ENCODE measurements at places on chromosomes 1 and 21.

- DNase-seq: peak; percentile 33
Measured at GRCh38 chr1:158112994-158113758, 67.5 kb upstream of the CD1D start.

- DNase-seq: no peak
Measured at GRCh38 chr1:1440262-1441001, 4.9 kb downstream of the VWA1 start.

DNA sequence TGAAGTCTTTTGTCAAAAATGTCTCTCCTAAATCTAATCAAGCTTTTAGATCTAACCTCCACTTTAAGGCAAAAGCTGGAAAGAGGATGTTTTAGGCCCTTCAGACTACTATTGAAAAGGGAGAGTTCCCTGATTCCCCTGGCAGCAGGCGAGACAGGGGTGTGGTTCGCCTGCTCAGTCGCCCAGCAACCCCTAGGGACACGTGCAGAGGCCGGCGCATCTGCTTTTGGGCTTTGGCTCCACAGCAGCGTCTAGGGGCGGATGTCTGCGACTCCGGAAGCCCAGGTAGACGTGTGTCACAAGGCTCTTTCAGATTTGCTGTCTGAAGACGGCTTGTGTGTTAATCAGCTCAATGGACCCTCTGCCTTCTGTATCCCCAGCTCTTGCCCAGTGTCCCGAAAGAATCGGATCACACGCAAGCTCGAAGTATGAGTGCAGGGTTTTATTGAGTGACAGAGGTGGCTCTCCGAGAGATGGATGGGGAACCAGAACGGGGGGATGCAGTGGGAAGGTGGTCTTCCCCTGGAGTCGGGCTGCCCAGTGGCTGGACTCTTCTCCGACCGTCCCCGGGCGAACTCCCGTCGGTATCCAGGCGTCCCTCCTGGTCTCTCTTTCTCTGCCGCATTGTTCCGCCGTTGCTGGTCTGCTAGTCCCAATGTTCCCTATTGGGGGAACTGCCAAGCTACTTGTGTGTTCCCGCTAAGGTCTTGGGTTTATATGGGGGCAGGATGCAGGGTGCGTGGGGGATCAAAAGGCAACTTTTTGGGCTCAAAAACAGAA lies 45.5 kb downstream of the OLFML2B start:
- DNase-seq: no peak

GRCh38 chr1:97507863-97508262 lies 413.0 kb downstream of the DPYD start:
- DNase-seq: no peak

DNA sequence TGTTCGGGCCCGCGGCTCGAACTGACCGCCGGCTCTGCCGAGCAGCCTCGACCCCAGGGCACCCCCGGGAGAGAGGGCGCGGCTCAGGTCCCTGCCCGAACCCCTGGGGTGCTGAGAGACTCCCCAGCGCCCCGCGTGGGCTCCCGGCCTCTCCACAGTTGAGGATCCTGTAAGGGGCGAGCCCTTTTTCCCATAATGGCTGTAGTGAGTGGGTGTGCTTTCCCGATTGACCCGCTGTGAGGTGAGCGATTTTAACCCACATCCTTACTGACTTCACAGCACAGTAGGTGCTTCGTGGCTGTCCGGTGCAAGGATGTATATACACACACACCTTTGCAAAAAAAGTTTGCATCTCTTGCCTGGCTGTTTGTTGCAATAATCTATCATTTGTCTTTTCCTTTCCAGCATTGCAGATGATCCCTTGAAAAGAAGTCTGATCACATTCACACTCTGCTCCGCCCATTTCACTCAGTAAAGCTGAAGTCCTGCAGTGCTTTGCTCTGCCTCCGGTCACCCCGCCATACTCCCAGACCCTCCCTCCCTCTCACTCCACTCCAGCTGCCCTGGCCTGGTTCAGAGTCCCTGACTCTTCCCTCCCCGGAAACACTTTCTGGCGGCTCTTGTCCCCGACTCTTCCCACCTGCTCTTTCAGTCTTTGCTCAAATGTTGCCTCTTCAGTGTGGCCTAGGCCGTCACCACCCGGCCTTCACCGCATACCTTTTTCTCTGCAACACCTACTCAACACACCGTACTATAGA lies 955 bp upstream of the UBE2G2 start:
- DNase-seq: peak; percentile 27

DNA sequence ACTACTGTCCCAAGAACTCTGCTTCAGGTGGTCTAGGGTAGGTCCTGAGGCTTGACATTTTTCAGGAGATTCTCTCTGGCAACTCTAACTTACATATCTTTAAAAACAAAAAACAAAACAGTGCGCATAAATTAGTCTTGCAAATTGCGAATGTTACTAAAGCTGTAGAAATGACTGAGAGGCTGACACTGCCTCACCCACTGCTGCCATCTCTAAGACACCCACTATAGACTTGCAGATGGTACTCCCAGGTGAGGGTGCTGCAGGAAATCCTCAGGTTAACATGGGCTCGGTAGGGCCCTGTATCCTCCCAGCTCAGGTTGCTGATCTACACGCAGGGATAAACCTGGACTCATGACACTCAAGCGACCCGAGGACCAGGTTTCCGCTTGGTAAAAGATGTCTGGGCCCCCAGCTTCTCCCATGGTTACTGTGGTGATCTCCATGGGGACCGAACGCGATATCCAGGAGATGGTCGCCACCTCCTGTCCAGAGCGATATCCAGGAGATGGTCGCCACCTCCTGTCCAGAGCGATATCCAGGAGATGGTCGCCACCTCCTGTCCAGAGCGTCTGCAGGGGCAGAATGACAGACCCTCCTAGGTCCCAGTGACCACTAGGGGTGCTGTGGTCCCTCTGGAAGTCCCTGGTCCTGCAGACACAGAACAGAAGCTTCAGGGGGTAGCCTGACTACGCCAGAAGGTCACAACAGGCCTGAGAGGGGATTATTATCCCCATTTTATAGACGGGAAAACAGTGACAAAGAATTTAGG lies 16.2 kb upstream of the LY9 start:
- DNase-seq: no peak

GRCh38 chr21:37564924-37565529 lies 198.5 kb downstream of the DYRK1A start:
- no peak for DNase-seq

GRCh38 chr1:160134791-160135572 lies 16.4 kb upstream of the ATP1A4 start:
- DNase-seq: no peak

GRCh38 chr21:30248844-30249243 lies 32.9 kb upstream of the CLDN8 start:
- no peak for DNase-seq

GRCh38 chr1:19812875-19813642 lies 2.0 kb downstream of the RNF186 start:
- DNase-seq: no peak

DNA sequence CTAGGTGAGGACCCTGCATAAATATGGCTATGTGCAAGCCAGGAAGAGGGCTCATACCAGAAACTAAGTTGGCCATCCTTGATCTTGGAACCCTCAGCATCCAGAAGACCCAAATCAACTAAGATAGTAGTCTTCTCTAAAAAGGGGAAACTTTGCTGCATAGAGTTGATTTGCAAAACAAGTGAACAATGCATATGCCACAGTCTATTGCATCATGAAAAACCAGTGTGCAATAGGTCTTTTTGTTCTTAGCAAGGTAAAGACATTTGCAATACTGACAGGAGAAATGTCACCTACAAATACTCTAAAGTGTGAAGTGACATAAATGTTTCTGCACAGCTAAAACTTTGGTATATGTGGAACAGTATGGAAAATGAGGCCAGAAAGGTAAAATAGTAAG lies 2.0 kb upstream of the IFI16 start:
- DNase-seq: no peak

GRCh38 chr1:234956821-234957329 lies 171.8 kb downstream of the TOMM20 start:
- no peak for DNase-seq

DNA sequence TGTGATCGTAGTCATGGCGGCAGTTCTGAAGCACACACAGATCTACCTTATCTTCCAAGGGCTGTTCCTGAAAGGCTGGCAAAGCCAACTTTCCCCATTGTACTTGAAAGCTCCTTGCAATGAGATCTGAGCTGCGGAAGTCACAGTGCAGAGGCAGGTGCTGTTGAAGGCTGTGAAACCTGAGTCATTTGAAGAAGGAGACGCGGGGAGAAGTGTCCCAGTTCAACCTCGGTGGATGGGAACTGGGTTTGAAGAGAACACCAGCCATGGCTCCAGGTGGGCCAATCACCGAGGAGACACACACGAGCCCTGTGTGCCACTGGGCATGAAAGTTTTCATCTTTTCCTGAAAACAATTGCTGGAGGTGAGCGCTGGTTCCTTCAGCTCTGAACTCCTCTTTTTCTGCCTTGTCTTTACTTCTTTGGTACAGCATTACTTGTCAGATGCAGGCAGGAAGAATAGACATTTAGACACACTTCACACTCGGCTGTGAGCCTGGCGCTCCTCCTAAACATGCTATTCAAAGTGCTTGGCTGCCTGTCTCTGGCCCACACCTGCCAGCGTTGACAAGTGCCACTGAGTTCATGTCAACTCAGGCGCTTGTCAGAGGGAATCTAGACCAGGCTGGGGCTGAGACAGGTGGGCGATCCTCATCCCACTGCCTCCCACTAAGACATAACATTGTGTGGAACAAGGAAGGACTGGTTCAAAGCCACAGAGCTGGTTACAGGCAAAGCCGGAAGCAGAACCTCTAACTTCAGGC lies 25.7 kb upstream of the PDE9A start:
- DNase-seq: no peak

DNA sequence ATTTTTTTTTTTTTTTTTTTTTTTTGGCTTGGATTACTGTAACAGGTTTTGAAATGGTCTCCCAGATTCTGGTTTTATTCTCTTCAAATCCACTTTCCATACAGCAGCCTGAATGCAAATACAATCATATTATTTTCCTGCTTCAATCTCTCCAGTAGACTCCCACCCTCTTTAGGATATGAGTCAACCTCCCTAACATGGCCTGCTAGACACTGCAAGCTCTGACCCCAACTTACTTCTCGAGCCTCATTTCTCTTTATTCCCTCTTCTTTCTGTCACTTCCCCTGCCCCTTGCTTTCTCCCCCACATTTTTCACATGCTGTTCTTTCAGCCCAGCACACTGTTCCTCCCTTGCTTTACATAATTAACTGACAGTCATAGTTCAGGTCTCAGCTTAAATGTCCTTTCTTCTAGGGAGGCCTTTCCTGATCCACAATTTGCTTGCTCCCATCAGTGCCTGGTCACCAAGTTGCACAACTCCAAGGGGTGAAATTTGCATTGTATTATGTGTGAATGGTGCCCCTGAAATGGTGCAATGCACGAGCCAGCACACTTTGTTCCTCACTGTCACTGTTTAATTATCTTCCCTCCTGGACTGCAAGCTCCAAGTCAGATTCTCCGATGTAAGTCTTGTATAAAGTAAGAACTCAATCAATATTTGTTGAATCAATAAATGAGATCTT lies 22.1 kb upstream of the IL19 start:
- no peak for DNase-seq

- DNase-seq: no peak
Measured at GRCh38 chr1:218967836-218968235, 205.8 kb upstream of the LYPLAL1 start.

DNA sequence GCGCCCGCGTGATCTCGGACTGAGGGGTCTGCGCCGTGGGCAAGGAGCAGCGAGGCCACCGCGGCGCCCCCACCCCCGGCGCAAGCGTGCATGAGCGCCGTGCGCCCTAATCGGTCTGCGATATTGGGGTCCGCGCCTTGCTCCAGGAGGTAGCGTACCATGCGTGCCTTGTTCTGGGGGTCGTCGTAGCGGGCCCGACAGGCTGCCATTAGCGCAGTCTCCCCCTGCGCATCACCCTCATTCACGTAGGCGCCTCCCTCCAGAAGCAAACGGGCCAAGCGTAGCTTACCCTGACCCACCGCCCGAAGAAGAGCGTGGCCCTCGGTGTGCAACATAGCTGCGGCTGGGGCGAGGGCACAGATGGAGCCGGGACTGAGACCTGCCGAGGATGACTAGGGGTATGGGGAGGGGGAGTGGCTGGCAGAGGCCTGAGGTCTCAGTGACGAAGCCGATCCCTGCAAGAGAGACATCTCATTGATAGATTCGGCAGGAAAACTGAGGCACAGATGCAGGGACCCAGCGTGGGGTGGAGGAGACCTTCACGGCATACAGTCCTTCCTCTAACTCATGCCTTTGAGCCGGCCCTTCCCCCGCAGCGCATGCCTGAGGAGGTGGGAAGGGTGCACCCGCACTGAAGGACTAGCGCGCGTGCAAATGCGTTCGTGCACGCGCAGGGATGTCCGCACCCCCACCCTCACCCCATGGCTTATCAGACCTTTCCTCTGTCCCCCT lies 2.8 kb downstream of the ANKRD34A start:
- DNase-seq: no peak

DNA sequence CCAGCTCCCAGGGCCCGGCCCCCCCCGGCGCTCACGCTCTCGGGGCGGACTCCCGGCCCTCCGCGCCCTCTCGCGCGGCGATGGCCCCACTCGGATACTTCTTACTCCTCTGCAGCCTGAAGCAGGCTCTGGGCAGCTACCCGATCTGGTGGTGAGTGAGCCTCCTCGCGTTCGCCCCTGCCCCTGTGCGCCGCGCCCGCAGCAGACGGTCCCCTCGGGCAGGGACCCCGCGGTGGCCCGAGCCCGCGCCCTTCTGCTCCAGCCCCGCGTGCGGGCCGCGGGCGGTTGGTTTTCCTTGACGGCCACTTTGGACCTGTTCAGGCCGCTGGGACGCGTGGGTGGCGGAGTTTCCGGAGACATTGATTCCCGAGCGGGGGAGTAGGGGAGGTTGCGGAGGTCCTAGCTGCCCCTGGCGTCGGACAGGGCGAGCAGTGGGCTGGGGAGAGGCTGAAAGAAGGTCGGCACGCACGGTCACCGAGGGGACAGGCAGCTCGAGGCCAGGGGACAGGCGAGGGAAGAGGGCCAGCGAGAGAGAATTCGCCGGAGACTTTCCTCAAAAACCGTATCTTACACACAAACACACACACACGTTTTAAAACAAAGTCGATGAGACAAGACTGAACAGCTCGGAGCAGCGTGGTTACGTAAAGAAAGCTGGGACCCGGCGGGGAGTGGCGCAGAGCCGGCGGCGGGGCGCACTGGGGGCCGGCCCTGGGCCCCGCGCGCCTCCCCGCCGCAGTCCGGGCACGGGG lies 427 bp downstream of the WNT3A start:
- DNase-seq: no peak

GRCh38 chr1:51093581-51093980 lies 8.4 kb upstream of the C1orf185 start:
- no peak for DNase-seq

All from muscle of back (tissue), 13 donors.